GM03348 (cell line): ENCODE measurements at places on chromosomes 3 and 15.

- DNase-seq: peak; percentile 4
Observed at GRCh38 chr3:180700941-180701340, 21.7 kb upstream of the CCDC39 start.

- DNase-seq: peak; percentile 55
Observed at GRCh38 chr3:170585008-170585936, 603 bp downstream of the SLC7A14 start.

DNA sequence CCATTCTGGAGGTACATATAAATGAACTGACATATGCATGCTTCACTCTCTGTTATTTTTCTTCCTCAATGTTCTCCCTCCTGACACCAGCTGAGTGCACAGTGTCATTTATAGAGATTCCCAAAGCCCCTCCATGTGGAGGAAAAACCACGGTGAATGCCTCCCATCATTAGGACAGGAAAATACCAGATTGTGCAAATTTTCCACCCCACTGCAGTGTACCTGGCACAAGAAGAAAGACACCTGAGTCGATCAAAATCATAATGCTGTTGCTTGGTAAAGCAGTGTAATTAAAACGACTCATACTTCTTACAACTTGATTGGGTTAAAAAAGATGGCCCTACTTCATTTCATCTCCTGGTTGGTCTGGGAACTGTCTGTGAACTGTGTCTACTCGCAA is 290.6 kb downstream of the IL5RA start:
- no peak for DNase-seq

- no peak for DNase-seq
Observed at GRCh38 chr15:41897363-41897799, 3.5 kb upstream of the SPTBN5 start.

DNA sequence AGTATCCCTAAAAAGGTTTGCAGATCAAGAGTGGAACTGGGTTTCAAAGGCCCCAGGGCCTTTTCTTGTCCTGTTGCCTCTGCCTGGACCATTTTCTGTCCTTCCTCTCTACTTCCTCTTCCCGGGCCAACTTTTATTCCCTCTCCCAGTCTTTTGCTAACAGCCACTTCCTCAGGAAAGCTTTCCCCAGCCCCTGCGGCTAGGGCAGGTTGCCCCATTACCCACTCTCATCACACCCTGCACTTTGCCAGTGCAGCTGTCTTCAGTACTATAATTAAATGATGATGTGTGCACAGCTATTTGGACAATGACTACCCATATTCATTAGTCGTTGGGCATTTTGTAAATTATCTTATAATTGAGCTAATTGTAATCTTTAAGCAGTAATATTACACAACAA is 150.5 kb upstream of the THBS1 start:
- no peak for DNase-seq

DNA sequence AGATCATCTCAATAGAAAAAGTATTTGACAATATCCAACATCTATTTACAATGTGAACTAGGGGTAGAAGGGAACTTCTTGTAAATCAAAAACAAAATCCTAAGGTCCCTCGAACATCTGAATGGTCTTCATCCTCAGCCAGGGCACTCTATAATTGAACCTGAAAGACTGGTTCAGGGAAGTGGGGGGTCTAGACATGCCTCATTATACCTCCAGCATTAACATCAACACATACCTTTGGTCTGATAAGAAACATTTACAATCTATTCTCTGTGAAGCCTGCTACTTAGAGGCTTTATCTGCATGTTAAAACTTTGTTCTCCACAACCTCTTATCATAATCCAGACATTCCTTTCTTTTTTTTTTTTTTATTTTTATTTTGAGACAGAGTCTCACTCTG is 211.8 kb downstream of the CTNNB1 start:
- DNase-seq: no peak

- no peak for DNase-seq
Observed at GRCh38 chr3:186510374-186511079, 33.7 kb downstream of the CRYGS start.

- DNase-seq: no peak
Observed at GRCh38 chr15:57962887-57963286, 102.6 kb downstream of the ALDH1A2 start.

- no peak for DNase-seq
Observed at GRCh38 chr3:89447243-89447642, 339.8 kb downstream of the EPHA3 start.

- no peak for DNase-seq
Observed at GRCh38 chr3:112973325-112974177, 1.4 kb downstream of the CD200R1 start.

DNA sequence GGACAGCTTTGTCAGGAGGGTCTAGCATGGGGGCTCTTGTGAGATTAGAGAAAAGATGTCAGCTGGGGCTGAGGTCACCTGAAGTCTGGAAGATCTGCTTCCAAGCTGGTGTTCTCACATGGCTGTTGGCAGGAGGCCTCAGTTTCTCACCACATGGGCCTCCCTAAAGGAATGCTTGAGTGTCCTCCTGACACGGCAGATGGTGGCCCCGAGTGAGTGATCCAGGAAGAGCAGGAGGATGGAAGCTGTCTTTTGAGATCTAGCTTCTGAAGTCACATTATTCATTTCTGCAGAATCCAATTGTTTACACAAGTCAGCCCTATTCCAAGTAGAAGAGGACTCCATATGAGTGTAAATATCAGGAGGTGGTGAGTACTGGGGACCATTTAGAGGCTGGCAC is 344.0 kb upstream of the PROK2 start:
- DNase-seq: peak; percentile 14

DNA sequence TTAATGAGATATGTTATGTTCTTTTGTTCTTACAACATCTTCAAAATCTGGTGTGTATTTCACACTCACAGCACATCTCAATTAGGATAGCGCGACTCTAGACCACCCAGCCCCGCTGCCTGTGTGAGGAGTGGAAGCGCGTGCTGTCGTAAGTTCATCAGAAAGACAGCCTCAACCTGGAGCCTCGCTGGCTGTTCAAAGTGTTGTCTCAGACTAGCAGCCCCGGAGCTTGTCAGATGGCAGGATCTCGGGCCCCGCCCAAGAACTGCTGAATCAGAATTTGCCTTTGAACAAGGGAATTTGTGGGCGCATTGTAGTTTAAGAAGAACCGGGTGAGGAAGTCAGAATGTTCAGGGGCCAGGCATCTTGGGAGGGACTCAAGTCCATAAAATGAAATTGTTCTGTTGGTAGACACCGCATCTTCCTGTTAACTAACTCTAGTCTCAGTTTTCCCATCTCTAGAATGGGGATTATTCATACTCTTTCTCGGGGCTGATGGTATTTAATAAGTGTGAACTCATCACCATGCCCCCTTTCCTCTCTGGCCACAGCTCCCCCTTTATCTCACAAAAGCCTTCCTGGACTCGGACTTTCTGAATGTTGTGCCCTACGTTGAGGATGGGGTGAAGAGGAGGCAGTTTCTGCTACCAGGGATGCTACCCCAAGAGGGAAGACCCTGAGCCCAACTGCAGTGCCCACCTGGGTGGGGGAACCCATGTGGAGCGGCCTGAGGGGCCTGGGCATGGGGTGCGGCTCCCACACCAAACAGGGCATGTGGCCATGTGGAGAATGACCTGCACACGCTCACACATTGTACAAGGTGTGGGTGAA is 40.4 kb downstream of the BHLHE40 start:
- DNase-seq: no peak

- no peak for DNase-seq
Observed at GRCh38 chr3:5428607-5429516, 241.4 kb downstream of the EDEM1 start.

- peak; percentile 16 for DNase-seq
Observed at GRCh38 chr15:75928680-75929608, 25.3 kb downstream of the FBXO22 start.

GRCh38 chr3:162777118-162777517 is 1280.5 kb downstream of the OTOL1 start:
- DNase-seq: no peak

DNA sequence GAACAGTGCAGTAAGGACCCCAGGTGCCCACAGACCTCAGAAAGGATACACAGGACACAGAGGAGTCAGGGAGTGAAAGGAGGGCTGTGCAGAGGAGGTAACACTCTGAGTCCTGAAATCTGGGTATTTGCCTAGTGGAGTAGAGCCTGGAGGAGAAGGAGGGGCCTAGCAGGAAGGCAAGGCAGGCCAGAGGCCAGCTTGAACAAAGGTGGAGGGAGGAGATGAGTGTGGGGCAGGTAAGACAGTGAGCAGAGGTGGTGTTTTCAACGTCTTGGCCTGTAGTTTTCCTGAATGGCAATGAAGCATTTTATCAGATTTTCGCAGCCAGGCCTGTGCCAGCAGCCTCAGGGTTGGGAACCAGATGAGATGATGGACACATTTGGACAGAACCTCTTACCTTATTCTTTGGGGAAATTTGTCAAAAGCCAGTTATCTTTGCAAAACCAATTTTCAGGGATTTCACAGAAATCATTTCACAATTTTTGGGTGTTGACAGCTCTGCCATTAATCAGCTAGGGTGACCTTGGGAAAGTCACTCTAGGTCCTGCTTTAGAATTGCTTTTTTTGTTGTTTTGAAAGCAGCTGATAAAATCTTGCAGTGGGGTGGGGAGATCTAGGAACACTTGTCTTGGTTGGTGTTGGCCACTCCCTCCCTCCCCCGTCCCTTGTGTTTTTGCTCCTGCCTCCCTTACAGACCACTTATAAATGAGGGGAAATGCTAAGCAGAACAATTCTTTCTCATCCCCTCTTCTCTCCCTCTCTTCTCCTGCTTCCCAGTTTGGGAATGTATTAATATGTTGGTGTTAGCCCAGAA is 38.4 kb downstream of the SPSB4 start:
- no peak for DNase-seq

DNA sequence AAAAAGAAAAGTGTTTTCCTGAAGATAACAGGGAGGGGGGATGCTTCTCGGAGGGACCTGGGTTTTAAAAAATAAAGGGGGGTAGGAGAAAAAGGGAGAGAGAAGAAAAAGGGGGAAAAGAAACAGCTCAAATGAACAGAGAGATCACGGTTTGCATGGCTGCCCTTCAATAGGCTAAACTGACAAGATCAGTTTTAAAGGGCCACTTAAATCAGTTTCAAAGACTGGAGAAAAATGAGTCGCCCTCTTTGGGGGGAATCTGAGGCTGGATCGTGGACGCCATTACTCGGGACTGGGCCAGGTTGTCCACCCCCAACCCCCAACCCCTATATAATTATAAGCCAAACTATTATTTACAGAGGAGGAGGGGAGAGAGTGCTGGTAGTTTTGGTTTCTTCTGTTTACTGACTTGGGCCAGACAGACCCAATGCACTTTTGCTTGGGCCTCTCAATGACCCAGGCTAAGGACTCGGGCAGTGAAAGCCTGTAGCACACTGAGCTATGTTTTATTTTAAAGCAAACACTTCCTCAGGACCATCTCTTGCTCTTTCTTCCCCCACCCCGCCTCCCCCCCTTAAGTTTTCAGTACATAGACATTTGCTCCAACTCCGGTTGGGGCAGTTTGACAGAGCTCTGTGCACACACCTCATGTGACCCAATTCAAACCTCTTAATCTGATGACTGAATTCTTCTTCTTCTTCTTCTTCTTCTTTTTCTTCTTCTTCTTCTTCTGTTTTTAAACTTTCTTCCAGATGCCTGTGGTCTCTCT is 6.3 kb downstream of the NR2F2 start:
- DNase-seq: no peak

GRCh38 chr15:50767332-50767861 is 1.9 kb upstream of the SPPL2A start:
- DNase-seq: no peak

DNA sequence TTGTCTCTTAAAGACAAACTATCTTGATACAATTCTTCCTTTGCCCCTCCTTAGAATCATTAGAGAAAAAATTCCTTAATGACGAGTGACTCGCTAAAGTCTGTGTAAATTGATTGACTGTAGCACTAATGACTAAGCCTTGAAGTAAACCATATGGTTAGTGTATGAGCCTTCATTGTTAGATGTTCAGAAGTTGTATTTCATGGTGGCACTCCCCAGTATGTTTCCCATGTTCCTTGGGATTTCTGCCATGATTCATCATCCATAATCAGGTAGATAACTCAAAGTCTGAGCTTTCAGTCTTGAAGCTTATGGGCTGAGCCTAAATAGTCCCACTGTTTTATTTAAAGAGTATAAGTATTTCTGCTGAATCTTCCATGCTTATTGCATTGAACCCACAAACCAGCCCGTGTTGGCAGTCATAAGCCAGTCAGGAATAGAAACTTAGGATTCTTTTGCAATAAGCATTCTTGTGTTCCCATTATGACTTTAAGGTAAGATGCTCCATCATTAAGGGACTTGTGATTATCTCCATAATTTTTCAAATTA is 371.2 kb upstream of the RARB start:
- no peak for DNase-seq

GRCh38 chr3:154274348-154274747 is 49.9 kb downstream of the DHX36 start:
- DNase-seq: no peak

DNA sequence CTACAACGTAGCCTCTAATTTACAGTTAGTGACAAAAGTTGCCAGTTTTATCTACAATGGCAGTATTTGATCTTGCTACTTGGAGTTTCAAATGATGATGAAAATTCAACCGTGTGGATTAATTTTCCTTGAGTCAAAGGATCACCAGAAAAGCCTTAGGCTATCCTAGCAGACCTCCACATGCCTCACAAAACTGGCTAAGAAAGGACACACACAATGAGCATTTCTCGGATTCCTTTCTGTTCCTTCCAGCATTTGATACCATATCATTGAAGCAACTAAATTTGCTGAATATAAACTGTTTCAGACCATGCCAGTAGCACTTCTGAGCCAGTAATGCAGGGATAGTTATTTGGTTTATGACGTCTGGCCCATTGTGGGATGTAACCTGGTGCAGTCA is 587.4 kb upstream of the MDFIC2 start:
- no peak for DNase-seq

- DNase-seq: peak; percentile 77
Observed at GRCh38 chr3:160180581-160181216, 44.5 kb upstream of the C3orf80 start.

DNA sequence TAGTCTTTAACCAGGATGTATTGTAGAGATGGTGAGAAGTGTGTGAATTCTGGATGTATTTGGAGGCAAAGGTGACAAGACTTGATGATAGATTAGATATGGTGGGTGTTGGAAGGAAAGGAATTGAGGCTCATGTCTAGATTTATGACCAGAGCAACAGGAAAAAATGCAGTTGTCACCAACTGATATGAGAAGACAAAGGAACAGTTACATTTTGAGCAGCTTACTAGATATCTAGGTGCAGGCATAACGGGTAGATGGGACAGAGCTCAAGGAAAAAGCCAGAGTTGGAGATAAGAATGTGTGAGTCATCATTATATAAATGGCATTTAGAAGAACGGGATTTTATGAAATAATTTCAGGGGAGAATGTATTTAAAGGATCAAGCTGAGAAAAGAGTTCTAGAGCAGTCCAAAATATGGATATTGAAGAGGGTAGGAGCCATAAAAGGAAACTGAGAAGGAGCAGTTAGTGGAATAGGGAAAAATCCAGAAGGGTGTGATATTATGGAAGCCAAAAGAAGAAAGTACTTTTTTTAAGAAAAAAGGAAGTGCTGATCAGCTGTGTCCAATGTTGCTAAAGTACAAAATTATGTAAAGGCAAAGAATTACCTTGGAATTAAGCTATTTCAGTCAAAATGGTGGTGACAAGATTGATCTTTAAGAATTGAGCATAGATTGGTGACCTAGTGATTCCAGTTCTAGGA is 262.5 kb downstream of the CGGBP1 start:
- no peak for DNase-seq

GRCh38 chr15:63072809-63073277 is 30.3 kb downstream of the TPM1 start:
- no peak for DNase-seq

- no peak for DNase-seq
Observed at GRCh38 chr3:16523778-16524177, 10.3 kb upstream of the RFTN1 start.
